ENCODE measurements at places on chromosomes 13 and 19. TPM values are rescaled to one million over a fixed set of nuclear protein-coding genes. Genes with fewer than 3 reads are reported as not detected.

- DNase-seq, result no peak
- H3K4me3 ChIP-seq, result no peak overlapping the region
- H3K27me3 ChIP-seq, result no peaks in the 10 kb centered on the region
- no peak overlapping the region for H3K27ac ChIP-seq
- peaks cover 34% of the 10 kb centered on the region for H3K36me3 ChIP-seq
Measured at GRCh38 chr19:17772172-17772571, 20.9 kb downstream of the FCHO1 start.

Gene ANGPTL8
- total RNA-seq, result not detected

DNA sequence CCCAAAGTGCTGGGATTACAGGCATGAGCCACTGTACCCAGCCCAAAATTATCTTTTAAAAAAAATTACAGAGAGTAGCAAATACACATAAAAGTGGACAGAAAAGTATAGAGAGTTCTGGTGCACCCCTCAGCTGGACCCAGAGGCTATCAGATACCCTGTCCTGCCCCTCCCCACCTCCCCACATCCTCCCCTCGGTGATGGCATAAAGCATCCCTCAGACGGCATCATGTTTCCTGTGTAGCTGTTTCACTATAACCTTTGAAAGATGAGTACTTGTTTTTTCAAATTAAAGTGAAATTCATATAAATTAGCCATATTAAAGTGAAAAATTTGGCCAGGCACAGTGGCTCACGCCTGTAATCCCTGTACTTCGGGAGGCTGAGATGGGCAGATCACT is 20.1 kb downstream of the SLC27A1 start:
- H3K4me1 ChIP-seq, result peaks cover 7% of the 10 kb centered on the region
- no peak overlapping the region for H3K4me3 ChIP-seq
- peaks cover 2% of the 10 kb centered on the region for H3K27me3 ChIP-seq
- DNase-seq, result no peak

- H3K27me3 ChIP-seq, result peaks cover 2% of the 10 kb centered on the region
- H3K4me1 ChIP-seq, result no peaks in the 10 kb centered on the region
- no peak overlapping the region for H3K27ac ChIP-seq
- DNase-seq, result no peak
- no peaks in the 10 kb centered on the region for H3K36me3 ChIP-seq
- no peak overlapping the region for H3K4me3 ChIP-seq
Measured at GRCh38 chr19:6204866-6205723, 69.6 kb downstream of the ACSBG2 start.

GRCh38 chr19:12985049-12985776 is 10.1 kb upstream of the NFIX start:
- no peak for DNase-seq
- no peak overlapping the region for H3K27ac ChIP-seq
- H3K27me3 ChIP-seq, result peaks cover 6% of the 10 kb centered on the region
- no peaks in the 10 kb centered on the region for H3K36me3 ChIP-seq
- no peaks in the 10 kb centered on the region for H3K4me1 ChIP-seq
- no peak overlapping the region for H3K4me3 ChIP-seq

Gene CRX
- total RNA-seq, result not detected

- no peaks in the 10 kb centered on the region for H3K27me3 ChIP-seq
- no peaks in the 10 kb centered on the region for H3K4me1 ChIP-seq
- H3K4me3 ChIP-seq, result no peak overlapping the region
- no peaks in the 10 kb centered on the region for H3K36me3 ChIP-seq
- no peak for DNase-seq
- no peak overlapping the region for H3K27ac ChIP-seq
Measured at GRCh38 chr13:112247471-112248405, 128.4 kb upstream of the SPACA7 start.

Gene FBXW9
- 11.8 TPM for total RNA-seq

GRCh38 chr13:58592786-58593185 is 961.2 kb downstream of the PCDH17 start:
- H3K27ac ChIP-seq, result no peak overlapping the region
- no peaks in the 10 kb centered on the region for H3K4me1 ChIP-seq
- no peak for DNase-seq
- H3K27me3 ChIP-seq, result no peaks in the 10 kb centered on the region

DNA sequence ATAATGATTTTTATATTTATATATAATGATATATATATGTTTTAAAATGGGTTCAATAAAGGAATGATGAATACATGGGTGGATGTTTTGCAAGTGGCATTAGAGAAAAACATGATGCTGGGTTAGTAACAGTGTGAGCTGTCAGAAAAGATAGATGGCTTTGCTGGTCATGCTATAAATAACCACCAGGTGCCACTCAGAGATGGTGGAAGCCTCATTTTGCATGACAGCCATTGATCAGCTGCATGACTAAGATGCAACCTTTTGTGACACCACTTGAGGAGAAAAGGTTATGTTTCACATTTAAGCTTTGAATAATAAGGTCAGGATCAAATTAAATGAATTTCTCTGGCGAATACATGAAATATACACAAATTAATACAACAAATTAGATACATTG is 737.7 kb downstream of the PCDH9 start:
- H3K36me3 ChIP-seq, result no peaks in the 10 kb centered on the region
- DNase-seq, result no peak
- H3K27me3 ChIP-seq, result no peaks in the 10 kb centered on the region
- H3K4me3 ChIP-seq, result no peak overlapping the region
- H3K27ac ChIP-seq, result no peak overlapping the region

- H3K27ac ChIP-seq, result no peak overlapping the region
- peaks cover 7% of the 10 kb centered on the region for H3K36me3 ChIP-seq
- no peak for DNase-seq
Measured at GRCh38 chr19:18931316-18932162, 9.5 kb downstream of the HOMER3 start.

DNA sequence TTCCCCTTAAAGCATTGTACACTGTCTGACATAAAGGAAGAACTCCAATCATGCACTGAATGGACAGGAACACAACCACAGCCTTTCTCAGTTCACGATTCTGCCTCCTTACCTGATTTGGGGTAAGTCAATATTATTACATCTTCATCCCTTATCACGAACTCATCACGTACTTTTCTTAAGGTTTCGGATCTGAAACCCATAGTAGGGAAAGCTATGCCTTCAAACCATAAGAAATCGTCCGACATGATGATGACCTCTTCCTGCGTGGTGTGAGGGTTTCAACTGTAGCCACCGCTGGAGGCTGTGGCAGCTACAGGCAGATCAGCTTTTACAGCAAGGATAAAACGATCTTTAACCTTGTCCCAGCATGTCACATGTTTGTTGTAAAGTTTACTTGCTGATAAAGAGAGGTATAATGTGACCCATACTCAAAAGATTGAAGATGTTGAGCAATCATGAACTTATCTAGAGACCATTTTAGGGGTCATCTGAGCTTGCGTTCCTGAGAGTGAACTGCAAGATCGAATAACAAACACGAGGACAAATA is at the start of gene SULT2A1:
Gene SULT2A1 (minus strand): TSS at position 306 of the 550 bp plus-strand sequence. CDS start 58 bp downstream, at position 248.
- H3K36me3 ChIP-seq, result no peaks in the 10 kb centered on the region
- peaks cover 6% of the 10 kb centered on the region for H3K27me3 ChIP-seq
- H3K27ac ChIP-seq, result no peak within 1 kb of the TSS
- no peak within 1 kb of the TSS for H3K4me3 ChIP-seq

- H3K27ac ChIP-seq, result no peak overlapping the region
- H3K4me1 ChIP-seq, result no peaks in the 10 kb centered on the region
- H3K4me3 ChIP-seq, result no peak overlapping the region
- DNase-seq, result no peak
Measured at GRCh38 chr13:53821632-53822031, 793.0 kb downstream of the OLFM4 start.

Gene RB1
- 26.5 TPM for total RNA-seq

DNA sequence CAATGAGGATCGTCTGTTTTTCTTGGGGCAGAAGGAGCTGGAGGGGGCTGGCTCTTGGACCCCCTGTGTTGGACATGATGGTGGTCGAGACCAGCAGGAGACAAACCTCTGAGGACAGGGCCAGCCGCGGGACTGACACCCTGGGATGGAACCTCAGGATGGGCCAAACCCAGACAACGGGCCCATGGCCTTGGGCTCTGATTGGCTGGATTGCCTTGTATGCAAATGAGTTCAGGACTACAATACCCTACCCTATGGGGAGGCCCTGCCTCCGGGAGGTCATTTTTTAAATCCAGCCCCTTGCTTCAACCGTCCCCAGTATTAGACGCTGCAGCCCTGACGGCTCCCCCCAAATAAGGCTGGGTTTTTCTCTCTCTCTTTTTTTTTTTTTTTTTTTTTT is 22.0 kb downstream of the SLC5A5 start:
- no peak overlapping the region for H3K4me3 ChIP-seq
- no peaks in the 10 kb centered on the region for H3K27me3 ChIP-seq
- no peaks in the 10 kb centered on the region for H3K4me1 ChIP-seq
- no peak for DNase-seq

- H3K4me3 ChIP-seq, result no peak overlapping the region
- H3K27me3 ChIP-seq, result no peaks in the 10 kb centered on the region
- DNase-seq, result no peak
- H3K4me1 ChIP-seq, result no peaks in the 10 kb centered on the region
Measured at GRCh38 chr13:34391076-34391475, 551.0 kb upstream of the NBEA start.

DNA sequence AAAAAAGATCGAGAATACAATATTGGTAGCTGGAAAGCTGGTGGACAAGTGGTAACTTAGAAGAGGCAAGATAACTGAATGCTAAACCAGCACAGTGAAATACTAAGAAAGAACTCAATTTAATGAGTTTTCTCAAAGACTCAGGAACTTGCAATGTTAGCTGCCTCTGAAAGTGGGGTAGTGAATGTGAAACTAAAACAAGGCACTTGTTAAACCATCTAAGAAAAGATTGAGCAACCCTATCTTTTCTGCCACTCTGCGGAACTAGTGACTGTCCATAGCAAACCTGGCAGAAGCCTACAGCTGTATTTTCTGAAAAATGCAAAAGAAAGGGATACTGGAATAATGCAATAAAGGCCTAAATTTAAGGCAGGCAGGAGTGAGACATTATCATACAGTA is 1574.4 kb upstream of the PRR20A start:
- H3K27ac ChIP-seq, result no peak overlapping the region
- H3K4me3 ChIP-seq, result no peak overlapping the region
- no peaks in the 10 kb centered on the region for H3K27me3 ChIP-seq

Gene SPIB
- total RNA-seq, result 1.3 TPM

DNA sequence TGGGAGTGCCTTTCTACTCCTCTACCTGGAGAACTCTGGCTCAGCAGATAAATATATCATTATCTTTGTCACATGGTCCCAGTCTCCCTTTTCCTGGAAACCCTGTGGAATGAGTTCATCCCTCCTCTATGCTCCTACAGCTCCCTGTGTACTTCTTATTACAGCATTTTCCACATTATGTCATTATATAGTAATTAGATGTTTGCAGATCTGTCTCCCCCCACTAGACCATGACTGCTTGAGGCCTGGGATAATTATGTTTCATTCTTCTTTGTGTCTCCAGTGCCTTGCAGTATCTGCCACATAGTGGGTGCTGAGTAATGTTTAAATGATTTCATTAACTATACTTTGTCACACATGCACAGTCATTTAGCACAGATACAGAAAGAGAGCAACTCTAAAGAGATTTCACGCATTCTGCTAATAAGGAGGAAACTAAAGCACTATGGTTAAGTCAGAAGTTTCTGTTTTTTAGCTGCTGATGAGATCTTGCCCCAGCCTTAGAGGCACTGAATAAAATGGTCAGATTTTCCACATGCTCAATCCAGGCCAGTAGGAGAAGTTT is 66.1 kb upstream of the DIAPH3 start:
- no peaks in the 10 kb centered on the region for H3K36me3 ChIP-seq
- H3K4me1 ChIP-seq, result peaks cover 8% of the 10 kb centered on the region
- peaks cover 8% of the 10 kb centered on the region for H3K27me3 ChIP-seq

- no peaks in the 10 kb centered on the region for H3K27me3 ChIP-seq
- no peaks in the 10 kb centered on the region for H3K36me3 ChIP-seq
- H3K4me3 ChIP-seq, result no peak overlapping the region
- no peak overlapping the region for H3K27ac ChIP-seq
- no peaks in the 10 kb centered on the region for H3K4me1 ChIP-seq
- no peak for DNase-seq
Measured at GRCh38 chr13:109529964-109530363, 256.4 kb downstream of the IRS2 start.

- peaks cover 5% of the 10 kb centered on the region for H3K36me3 ChIP-seq
- H3K27me3 ChIP-seq, result peaks cover 68% of the 10 kb centered on the region
- no peak for DNase-seq
- H3K4me1 ChIP-seq, result peaks cover 18% of the 10 kb centered on the region
Measured at GRCh38 chr19:12834566-12834943, at the start of gene RTBDN. Gene RTBDN, minus strand, starts transcription at chr19:12834579. Its CDS starts 4,600 bp downstream, at chr19:12829979.

Gene DMRTC2
- total RNA-seq, result not detected

- H3K27me3 ChIP-seq, result no peaks in the 10 kb centered on the region
- H3K27ac ChIP-seq, result peak overlapping the region; percentile 96
- peak; percentile 30 for DNase-seq
- H3K4me3 ChIP-seq, result peak overlapping the region; percentile 85
- peaks cover 57% of the 10 kb centered on the region for H3K4me1 ChIP-seq
Measured at GRCh38 chr19:38317104-38317612, 1.4 kb upstream of the YIF1B start.

Gene TSSK6
- 3.0 TPM for total RNA-seq

DNA sequence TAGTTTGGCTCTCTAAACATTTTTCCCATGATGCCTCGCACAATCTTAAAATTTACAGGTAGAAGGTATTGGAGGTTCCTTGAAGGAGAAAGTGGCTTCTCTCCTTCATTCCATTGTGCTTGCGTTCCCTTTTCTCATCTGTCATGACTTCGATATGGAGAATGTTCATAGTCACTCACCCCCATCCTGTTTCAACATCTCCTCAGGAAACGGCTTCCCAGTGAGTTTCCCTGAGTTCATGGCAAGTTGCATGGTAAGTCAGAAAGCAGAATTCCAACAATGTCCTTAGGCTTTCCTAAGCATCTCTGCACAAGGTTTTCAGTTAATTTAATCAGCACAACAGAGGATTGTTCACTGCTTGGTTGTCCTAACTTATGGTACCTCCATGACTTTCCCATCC is 581.8 kb upstream of the SLITRK5 start:
- no peaks in the 10 kb centered on the region for H3K36me3 ChIP-seq
- no peaks in the 10 kb centered on the region for H3K27me3 ChIP-seq
- H3K27ac ChIP-seq, result no peak overlapping the region
- no peak overlapping the region for H3K4me3 ChIP-seq

DNA sequence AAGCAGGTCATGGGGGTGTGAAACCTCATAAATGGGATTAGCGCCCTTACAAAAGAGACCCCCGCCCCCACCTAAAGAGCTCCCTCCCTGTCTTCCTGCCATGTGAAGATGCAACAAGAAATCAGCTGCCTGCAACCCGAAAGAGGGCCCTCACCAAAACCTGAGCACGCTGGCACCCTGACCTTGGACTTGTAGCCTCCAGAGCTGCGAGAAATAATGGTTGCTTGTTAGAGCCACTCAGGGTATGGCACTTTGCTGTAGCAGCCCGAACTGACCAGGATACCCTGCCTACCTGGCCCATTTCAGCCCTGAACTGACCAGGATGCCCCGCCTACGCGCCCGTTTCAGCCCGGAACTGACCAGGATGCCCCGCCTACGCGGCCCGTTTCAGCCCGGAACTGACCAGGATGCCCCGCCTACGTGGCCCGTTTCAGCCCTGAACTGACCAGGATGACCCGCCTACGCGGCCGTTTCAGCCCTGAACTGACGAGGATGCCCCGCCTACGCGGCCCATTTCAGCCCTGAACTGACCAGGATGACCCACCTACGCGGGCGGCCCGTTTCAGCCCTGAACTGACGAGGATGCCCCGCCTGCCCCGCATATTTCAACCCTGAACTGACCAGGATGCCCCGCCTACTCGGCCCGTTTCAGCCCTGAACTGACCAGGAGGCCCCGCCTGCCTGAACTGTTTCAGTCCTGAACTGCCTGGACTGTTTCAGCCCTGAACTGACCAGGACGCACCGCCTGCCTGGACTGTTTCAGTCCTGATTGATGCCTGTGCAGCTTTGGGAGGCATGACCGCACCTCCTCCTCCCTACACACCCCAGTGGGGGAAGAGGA is 120.0 kb downstream of the UQCRFS1 start:
- H3K27me3 ChIP-seq, result no peaks in the 10 kb centered on the region
- DNase-seq, result no peak
- H3K36me3 ChIP-seq, result no peaks in the 10 kb centered on the region
- no peaks in the 10 kb centered on the region for H3K4me1 ChIP-seq
- H3K4me3 ChIP-seq, result no peak overlapping the region
